Hair follicular keratinocyte (primary cell): ENCODE measurements at places on chromosomes 12 and 14. TPM values are rescaled to one million over a fixed set of nuclear protein-coding genes. Genes with fewer than 3 reads are reported as not detected.

Gene COX6A1
- total RNA-seq: 742 and 768 TPM in 2 replicates

Gene CLEC12A
- total RNA-seq: not detected in 2 replicates

Gene TAS2R8
- total RNA-seq: not detected in 2 replicates

Gene ZDHHC22
- total RNA-seq: not detected in 2 replicates

Gene STAB2
- not detected in 2 replicates for total RNA-seq

Gene TMEM63C
- total RNA-seq: 0.08 and 1.9 TPM in 2 replicates

Gene OR4K14
- not detected in 2 replicates for total RNA-seq

Gene COL2A1
- total RNA-seq: 0.16 and 0.72 TPM in 2 replicates

Gene TAS2R46
- total RNA-seq: not detected in 2 replicates

Gene KRT85
- not detected in 2 replicates for total RNA-seq

Gene OTOGL
- 0.11 TPM in 1 of 2 replicates, not detected in the other for total RNA-seq

Gene HIP1R
- total RNA-seq: 43.9 and 47.3 TPM in 2 replicates

Gene TPH2
- total RNA-seq: not detected in 2 replicates

Gene SIX4
- total RNA-seq: 9.5 and 12.3 TPM in 2 replicates

Gene THTPA
- 2.7 and 4.8 TPM in 2 replicates for total RNA-seq

Gene TAS2R13
- total RNA-seq: not detected in 2 replicates

Gene CEBPE
- total RNA-seq: not detected in 2 replicates

Gene TAS2R43
- total RNA-seq: not detected in 2 replicates

Gene REC8
- 6.1 and 6.7 TPM in 2 replicates for total RNA-seq

Gene NFE2
- total RNA-seq: not detected in 2 replicates

Gene DIO3
- not detected in 2 replicates for total RNA-seq

Gene TAS2R30
- 0.08 TPM in 1 of 2 replicates, not detected in the other for total RNA-seq

Gene TRPV4
- 0.87 and 1.6 TPM in 2 replicates for total RNA-seq

Gene RIMKLB
- total RNA-seq: 13.2 and 17.2 TPM in 2 replicates

Gene ACVRL1
- total RNA-seq: 0.08 and 0.61 TPM in 2 replicates

Gene IAPP
- not detected in 2 replicates for total RNA-seq

Gene GUCY2C
- total RNA-seq: 0.08 TPM in 1 of 2 replicates, not detected in the other

Gene PLBD1
- under 0.01 and 1.1 TPM in 2 replicates for total RNA-seq

Gene PYGL
- 265 and 315 TPM in 2 replicates for total RNA-seq

Gene FOXA1
- 0.08 TPM in 1 of 2 replicates, not detected in the other for total RNA-seq

Gene BCL2L14
- total RNA-seq: not detected in 2 replicates

Gene SMIM41
- total RNA-seq: not detected in 2 replicates
